ENCODE measurements at places on chromosomes 4 and X.

DNA sequence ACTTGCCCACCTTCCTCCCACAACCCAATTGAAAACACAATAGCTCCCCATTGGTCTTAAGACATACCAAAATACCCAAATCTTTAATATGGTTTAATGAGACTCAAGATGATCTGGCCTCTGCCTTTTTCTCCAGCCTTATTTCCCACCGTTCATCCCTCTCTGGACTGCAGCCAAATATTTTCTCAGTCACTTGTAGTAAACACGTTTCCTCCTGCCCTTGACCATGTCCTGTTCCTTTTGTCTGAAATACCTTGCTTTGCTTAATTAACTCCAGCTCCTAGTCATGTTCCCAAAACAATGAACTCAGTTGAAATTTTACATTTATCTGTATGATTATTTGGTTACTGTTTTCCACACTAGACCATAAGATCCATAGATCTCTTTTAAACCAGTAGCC is 8.4 kb upstream of the NUP54 start:
- no peak for DNase-seq

DNA sequence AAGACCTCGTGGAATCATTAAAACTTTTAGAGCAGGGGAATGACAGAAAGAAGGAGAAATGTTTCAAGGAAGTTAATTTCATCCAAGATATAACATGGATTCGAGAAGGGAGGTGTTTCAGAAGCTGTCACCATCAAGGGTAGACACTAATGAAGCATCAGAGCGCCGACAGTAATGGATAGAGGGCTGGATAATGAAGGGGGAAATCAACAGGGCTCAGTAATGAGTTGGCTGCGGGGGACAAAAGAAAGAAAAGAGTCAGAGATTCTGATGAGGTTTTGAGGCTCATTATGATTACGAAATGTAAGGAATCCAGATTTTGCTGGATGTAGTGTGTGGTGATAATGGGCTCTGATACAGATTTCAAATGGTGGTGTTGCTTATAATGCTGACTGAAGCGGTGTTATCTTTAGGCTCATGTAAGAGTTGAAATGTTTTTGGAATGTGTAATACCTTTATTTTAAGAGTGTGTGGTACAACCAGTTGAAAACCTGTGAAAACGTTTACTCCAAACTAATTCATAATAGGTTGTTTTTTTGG is 39.3 kb upstream of the TENM3 start:
- no peak for DNase-seq

DNA sequence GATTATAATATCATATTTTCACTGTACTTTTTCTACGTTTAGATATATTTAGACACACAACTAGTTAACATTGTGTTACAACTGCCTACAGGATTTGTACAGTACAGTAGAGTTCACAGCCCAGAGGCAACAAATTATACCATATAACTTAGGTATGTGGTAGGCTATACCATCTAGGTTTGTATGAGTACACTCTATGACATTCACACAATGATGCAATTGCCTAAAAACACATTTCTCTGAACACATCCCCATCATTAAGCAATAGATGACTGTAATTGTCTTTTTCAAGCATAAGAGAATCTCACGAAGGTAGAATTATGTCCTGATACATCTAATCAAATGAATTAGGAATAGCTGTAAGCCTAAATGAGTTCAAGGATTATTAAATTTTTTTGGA is 12.3 kb upstream of the TIGD2 start:
- DNase-seq: no peak

DNA sequence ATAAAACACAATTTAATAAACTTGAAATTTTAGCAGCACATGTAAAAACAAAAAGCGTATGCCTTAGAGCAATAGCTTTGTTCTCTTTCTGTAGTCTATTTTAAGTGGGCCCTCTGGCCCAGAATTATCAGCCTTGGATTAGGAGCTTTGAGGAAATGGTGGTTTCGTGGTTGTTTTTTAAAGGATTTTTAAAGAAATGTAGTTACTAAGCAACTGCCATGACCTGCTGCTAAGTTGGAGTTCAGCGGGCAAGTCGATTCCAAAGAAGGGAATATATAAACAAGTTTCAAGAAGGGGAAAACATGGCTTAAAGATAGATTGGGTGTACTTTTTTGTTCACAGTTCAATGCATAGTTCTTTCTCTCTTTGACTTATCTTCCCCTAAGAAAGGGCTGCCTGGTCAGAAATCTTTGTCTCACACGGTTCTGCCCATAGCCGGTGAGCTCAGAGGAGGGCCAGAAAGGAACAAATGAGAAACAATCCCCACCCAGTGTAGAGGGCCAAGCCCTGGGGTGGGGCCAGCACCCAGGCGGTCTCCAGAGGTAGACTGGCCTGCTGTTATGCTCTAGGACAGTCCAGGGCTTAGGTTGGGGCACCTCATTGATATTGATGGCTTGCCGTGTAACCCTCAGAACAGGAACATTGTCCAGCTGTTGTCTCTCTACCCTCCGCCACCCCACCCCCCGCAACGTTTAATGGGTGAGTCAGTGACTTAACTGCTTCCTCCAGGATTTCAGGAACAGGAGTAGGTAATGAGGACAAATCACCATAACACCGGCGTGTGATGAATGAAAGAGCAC is 32.5 kb downstream of the DLG3 start:
- DNase-seq: no peak

GRCh38 chrX:46185923-46186810 is 359.1 kb downstream of the ZNF674 start:
- no peak for DNase-seq

DNA sequence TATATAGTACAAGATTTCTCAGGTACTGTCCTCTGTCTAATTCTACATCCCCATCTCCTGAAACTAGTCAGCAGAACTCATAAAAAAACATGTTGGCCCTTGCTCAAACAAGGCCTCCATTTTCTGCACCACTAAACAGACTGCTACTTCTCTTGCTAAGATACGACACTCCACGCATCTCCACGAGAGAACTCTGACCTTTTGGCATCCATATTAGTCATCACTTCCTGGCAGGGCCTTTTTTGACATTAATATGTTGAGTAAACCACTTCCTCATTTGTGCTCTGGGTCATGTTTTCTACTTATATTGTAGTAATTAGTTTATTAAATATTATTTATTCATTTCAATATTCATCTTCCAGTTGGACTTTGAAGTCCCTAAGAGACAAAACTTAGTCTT is 65.6 kb downstream of the DCAF8L1 start:
- no peak for DNase-seq

- no peak for DNase-seq
Observed at GRCh38 chr4:94591289-94591688, 139.5 kb downstream of the PDLIM5 start.

- DNase-seq: no peak
Observed at GRCh38 chr4:81353861-81354260, 117.8 kb downstream of the RASGEF1B start.

DNA sequence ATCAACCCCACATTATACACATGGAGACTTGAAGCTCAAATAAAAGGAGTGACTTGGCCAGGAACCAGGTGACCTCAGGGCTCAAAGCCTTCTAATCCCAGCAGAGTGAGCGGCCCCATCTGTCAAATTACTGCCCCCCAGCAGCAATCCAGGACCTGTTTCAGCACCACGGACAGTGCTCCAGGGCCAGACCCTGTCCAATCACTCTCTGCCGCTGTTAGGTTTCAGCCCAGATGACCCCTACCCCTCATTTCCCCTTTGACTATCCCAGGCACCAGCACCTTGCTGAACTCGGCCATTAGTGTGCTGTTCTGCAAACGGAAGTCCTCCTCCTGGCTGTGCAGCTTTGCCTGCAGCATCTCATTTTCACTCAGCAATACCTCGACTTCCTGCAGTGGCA is 5.1 kb downstream of the GRIPAP1 start:
- DNase-seq: no peak

DNA sequence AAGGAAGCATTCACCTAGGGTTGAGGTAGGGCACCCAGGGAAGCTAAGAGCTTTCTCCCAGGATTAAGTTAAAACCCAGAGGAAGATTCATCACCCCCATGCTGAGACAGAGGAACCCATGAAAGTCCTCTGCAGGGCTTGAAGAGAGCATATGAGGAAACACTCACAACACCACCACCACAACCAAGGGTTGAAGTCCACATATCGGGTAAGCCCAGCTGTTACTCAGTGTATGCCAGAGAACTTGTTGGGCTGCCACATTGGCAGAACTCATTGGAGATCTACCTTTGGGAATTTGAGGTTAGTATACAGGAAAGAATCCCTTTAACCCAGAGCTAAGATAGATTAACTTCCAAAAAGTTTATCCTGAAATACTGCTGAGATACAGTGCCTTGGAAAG is 75.1 kb downstream of the INTS6L start:
- no peak for DNase-seq

- DNase-seq: no peak
Observed at GRCh38 chr4:66522244-66522643, 852.0 kb upstream of the EPHA5 start.

DNA sequence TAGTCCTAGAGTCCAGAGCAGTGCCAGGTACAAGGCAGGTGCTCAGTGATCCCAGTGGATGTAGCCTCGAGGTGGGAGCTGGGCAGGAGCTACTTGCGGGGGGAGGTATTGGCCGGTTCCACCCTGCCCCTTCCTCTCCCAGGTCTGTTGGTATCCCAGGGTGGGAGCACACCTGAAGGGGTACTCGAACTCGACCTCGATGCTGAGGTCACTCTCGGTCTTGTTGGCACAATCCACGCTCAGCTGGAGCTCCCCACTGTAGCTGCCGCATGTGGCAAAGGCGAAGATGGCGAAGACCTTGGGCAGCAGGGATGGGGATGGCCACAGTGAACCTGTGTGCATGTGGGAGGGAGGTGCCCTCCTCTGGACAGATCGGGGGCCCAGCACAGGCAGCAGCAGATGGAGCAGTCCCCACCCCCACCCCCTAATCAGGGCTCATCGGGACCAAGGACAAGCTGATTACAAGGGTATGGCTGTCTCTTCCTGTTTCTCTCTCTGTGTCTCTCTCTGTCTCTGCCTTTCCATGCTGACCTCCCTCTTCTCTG is 2.4 kb downstream of the SYP start:
- DNase-seq: no peak

DNA sequence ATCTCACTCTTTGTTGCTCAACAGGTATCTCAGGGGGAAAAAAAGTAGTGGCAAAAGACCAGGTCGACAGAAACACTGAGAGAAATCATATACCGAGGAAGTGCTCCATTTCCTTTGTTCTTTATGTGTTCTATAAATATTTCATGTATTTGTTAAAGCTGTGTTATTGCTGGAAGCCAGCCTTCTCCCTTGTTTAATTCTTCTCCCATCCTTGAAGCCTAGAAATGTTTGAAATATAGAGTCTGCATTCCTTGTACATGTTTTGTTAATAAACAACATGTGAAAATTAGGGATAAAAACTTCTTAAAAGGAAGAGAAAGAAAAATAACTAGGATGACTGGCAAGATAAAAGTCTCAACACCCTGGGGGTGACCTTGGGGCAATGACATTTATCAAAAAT is 186.2 kb downstream of the ANKRD50 start:
- DNase-seq: no peak

DNA sequence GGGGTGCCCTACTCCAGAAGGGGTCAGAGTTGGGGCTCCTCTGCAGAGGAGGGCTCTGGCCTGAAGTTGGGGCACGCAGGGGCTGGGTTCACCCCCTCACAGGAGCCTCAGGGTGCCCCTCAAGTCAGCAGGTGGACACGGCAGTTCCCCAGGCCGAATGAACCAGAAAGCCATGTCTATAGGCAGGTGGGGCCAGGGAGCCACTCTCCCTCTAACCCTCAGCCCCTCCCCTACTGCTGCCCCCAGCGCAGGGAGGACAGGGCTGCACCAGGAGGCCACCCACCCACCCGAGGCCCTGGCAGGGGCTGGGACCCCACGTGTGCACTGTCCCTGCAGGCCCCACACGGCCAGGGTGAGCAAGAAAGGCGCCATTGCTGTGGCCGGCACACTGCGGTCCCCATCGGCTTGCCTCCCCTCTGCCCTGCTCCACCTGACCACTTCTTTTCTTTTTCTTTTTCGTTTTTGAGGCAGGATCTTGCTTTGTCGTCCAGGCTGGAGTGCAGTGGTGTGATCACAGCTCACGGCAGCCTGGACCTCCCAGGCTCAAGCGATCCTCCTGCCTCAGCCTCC is 83.8 kb downstream of the FAM53A start:
- DNase-seq: no peak

DNA sequence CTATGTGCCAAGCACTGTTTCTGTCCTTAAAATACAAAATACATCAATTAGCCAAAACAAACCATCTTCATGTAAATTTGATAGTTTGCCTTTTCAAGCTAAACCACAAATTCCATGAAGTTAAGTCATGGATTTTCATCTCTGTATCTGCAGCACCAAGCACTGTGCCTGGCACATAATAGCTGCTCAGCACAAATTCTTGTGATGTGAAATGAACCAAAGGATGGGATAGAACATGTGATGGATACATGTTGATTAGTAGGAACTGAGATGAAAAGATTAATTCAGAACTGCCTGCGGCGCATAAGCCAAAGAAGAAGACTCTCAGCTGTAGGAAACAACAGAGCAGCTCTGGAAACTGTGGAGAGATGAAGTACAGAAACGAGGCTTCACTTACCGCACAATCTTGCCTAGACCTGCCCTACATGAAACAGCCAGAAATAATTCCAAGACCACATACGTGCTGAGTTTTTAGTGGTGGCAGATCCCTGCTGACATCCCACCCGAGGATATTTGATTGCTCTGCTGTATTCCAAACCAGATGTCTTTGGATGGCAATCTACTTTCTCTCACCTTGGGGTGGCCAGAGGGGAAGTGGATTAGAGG is 40.9 kb upstream of the DCLK2 start:
- no peak for DNase-seq

- DNase-seq: no peak
Observed at GRCh38 chr4:71369536-71369935, 30.7 kb downstream of the SLC4A4 start.

DNA sequence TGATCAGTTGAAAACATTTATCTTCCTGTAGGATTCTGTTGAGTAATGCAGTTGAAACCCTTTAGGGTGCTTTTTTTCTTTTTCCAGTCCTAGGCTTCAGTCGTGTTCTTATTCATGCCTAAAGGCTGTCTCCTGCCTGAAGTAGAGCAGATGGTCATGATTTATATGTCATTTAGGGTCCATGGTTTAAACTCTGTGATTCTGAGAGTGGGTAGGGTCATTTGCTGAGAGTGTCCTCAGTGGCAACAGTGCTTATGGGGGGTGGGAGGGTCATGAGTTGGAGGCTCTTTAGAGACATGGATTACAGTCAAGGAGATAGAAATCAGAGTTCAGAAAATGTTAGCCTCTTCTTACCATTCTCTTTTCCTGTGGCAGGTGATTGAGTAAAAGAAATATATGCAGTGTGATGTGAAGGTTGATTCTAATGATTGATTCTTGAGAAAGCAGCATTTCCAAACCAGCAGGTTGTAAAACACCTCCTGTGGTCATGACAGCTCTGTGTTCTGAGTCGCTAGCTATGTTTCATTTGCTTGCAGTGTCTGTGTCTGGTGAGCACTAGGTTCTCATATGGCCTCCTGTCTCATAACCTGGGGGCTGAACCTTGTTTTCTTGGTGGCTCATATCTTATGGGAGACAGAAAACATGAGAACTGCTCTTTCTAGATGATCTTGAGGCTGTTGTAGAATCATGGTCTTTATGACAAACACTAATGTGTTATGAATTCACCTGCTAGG is 60.4 kb downstream of the JADE1 start:
- no peak for DNase-seq

- DNase-seq: no peak
Observed at GRCh38 chr4:42320822-42321388, 76.4 kb upstream of the SHISA3 start.

All from NCI-H1048 (cell line).